Muscle of leg (tissue), 16 donors: ENCODE measurements at places on chromosomes 1 and 21.

DNA sequence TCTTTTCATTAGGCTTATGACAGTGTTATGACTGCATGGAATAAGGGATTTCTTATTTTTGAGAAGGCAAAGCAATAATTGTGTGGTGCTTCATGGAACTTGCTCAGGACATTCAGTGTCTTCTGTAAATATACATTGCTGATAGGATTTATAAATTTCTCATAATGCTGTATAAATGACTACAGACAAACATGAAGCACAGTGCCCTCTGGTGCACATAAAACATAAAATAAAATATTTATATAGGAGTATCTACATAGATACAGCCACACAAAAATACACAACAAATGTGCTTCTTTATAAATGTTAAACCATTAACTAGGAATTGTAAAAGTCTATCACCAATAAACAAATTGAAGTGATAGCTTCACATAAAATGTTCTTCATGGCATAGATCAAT, 24.1 kb downstream of the BRINP3 start:
- peak; percentile 20 for DNase-seq

DNA sequence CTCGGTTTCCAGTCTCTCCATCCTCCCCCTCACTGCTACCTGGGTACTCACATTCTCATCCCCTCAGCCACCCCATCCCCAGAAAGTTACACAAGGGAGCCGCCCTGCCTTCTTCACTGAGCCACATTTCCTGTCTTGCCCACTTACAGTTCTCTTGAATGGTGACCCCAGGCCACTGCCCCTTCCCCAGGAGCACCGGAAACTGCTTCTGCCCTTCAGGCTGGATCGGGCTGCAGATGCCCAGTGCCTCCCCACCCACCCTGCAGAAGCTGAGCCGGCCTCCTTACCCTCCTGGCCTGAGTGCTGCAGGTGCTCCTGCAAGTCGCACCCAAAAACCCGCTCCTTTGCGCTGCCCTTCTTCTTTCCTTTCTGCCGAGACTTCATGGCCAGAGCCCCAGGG, 450 bp downstream of the ARHGAP30 start:
- no peak for DNase-seq

GRCh38 chr1:163104385-163105099, 35.4 kb downstream of the RGS4 start:
- DNase-seq: no peak

- DNase-seq: no peak
These were observed 18.4 kb upstream of the EVI5 start for GRCh38 chr1:92803140-92803887.

- DNase-seq: peak; percentile 26
These were observed 20.4 kb upstream of the SUMO3 start for GRCh38 chr21:44838039-44838895.

DNA sequence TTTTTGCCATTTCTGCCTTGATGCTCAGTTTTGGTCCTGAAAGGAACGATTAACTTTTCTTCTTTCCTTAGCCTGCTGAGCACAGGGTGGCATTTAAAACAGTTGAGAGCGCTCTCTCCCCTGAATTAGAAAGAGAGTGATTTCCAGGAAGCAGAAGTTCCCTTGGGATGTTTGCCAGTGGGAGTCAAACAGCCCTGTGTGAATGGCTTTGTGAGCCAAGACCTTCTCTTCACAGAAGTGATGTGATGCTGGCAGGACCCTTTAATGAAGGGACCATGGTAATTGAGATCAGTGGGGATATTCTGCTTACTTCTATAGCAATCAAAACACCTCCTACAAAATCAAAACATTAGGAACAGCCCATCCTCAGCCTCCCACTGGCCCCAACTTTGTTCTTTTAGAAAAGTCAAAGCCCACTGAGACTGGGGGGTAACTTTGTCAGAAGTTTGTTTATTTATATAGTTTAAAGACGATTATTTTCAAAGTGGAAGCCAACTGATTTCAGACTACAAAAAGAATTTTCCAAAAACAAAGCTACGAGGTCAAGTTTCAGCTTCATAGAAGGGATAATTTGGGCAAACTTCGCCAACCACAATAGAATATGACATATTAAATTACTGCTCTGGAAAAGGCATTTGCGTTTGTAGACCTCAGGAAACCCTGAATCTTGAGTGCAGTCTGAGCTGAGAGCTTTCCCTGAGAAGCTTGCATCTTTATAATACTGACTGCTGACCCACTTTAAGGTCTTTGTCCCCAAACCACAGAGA, 122.7 kb downstream of the GABPA start:
- DNase-seq: no peak

DNA sequence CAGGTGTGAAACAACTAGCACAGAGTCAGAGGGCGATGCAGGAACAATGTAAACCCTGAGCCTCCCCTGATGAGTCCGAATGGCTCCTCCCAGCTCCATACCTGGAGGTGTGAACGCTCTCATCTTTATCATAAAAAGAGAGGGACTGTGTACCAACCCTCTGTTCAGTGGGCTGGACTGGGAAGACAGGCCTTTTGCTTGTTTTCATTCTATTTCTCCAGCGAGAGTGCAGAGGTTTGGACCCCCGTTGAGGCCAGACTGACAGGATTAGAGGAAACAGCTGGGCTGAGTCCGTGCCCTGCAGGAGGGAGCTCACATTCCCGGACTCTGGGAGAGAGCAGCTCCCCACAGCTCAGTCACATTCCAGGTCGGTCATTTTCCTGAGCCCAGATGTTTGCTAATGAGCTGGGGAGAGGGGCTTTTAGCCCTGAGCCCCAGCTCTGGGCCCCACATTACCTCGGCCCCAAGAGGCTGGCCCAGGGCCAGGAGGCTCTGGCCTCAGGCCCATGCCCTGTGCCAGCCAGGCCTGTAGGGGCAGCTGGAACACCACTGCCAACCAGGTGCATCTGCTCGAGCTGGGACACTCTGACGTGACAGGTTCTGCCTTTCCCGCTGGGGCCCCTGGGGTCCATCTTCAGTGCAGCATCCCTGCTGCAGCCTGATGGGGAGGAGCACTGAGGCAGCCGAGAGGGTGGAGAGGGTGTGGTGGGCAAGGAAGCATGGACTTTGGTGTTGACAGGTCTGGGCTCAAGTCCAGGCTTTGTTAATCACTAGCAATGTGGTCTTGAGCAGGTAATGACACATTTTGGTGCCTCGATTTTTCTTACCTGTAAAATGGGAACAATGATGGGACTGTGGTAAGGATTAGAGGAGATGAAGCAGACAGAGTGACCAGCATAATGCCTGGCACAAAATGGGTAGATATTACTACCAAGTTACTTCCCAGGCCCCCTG, 3.5 kb upstream of the NBL1 start:
- peak; percentile 54 for DNase-seq

GRCh38 chr1:121413821-121414220, 229.0 kb downstream of the SRGAP2C start:
- DNase-seq: peak; percentile 8

- DNase-seq: no peak
These were observed 32.5 kb upstream of the ASPM start for GRCh38 chr1:197178998-197179397.

DNA sequence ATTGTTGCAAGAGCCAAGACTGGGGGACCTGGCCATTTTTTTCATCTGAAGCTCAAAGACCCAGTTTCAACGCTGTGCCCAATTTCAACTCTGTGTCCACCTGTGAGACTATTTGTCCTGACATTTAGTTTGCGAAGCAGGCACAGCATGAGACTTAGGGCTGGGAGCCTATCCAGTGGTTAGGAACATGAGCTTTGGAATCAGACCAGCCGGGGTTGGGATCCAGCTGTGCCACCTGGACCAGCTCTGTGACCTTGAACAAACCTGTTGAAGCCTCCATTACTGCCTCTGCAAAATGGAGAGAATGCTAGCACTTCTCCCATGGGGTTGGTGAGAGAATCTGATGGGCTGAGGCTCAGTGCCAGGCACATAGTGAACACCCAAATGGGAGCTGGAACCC, 206.1 kb upstream of the TMEM51 start:
- no peak for DNase-seq

GRCh38 chr1:43653893-43654292, 3.9 kb downstream of the KDM4A start:
- no peak for DNase-seq

GRCh38 chr1:67988066-67988465, 62.4 kb downstream of the DIRAS3 start:
- DNase-seq: no peak

DNA sequence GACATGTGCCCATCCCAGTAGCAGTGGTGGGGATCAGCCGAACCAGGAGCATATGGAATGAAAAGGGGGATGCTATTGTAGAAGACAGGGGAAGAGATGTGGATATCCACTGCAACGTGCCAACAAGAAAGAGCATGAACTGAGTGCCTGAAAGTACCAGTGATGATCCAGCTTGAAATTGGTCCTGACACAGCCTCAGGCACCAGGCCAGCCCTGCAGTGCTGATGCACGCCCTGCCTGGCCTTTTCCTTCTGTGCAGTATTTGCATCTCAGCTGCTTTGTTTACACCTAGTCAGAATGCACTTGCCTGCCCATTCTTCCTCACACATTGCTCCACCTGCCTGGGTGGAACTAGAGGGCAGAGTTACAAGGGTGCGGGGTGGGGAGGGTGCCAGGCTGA, 50.3 kb upstream of the ARTN start:
- no peak for DNase-seq

DNA sequence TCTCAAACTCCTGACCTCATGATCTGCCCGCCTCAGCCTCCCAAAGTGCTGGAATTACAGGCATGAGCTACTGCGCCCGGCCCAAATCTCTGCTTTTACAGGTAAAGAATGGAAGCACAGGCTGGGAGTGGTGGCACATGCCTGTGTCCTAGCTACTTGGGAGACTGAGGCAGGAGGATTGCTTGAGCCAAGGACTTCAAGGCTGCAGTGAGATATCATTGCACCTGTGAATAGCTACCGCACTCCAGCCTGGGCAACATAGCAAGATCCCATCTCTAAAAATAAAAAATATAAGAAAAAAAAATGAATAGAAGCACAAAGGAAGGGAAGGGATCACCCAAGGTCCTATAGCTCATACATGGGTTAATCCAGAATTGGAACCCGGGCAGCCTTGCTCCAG, 15.0 kb downstream of the ALPL start:
- DNase-seq: no peak

DNA sequence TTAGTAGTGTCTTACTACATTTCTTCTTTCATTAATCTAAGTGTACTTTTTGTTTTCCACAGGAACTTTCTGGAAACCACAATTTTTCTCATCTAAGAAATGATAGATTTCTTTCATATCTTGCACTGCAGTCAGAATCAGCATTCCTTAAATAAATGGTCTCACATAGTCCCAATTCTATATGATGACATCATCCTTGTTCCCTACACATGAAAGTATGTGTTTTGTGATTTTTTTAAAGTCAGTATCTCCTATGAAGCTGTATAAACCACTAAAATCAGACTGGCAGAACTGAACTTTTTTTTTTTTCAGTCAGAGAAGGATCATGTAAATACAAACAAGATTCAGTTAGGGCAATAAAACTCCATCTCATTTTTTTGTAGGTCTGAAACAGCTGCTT, 742.6 kb upstream of the CXADR start:
- no peak for DNase-seq

DNA sequence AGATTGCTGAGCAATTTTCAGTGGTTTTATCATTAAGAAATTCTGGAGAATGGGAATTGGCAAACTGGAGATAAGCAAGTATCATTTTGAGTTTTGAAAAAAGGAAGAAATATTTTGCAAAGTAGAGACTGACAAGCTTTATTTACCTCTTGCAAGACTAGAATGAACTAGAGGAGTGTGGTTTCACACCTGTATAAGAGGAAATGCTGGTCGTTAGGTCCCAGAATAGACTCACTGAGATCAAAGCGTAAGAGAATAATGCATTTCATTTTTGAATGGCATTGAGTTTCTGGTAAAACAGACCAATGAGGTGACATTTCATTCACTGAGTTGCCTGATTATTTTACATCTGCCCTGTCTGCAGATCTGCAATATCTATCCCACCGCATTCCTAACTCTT, 308.1 kb downstream of the ADGRL2 start:
- no peak for DNase-seq

DNA sequence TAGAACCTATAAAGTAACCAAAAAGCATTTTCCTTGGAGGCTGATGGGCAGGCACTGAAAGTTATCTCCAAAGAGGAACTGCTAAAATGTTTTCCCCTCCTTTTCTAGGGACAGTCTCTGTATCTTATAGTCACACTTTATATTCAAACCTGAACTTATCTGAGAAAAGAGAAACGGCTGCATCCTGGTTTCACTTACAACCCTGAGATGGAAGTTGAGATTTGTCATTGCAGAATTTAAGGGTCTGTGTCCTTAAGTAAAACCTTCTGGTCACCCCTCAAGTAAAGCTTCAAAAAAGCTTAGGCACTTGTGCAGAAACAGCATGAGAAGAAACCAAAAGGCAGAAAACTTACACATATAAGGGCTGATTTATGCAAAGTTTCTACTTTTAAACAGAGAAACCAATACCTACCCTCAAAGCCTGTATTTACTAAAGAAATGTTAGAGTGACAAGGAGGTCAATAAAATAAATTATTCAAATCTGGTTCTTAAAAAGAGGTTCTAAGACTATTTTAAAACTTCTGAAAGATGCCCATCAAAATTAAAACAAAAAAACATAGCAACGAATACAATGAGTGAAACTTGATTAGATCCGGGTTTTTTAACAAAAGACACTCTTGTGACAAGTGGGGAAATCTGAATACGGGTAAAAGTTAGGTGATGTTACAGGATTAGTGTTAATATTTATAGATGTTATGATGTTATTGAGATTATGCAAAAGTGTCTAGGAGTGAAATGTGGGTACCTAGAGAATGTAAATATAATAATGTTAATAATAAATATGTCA, 9.9 kb downstream of the CD58 start:
- no peak for DNase-seq

GRCh38 chr1:46547481-46548383, 3.7 kb downstream of the KNCN start:
- peak; percentile 62 for DNase-seq

GRCh38 chr1:19877181-19877750, 4.9 kb upstream of the OTUD3 start:
- DNase-seq: no peak

DNA sequence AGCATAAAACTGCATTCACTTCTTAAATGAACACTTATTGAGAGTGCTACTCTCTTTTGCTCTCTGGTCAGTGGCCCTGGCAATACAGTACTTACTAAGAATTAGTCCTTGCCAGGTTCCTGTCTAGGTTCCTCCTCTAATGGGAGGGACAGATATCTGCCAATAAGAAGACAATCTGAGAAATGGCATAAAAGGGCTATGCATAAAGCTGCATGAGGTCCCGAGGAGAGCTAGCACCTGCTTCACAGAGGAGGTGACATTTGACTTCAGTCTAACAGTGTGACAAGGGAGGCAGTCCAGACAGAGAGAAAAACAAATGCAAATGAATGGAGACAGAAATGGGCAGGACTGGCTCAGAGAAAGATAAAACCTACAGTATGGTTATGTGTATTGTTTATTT, 357.1 kb upstream of the SGIP1 start:
- DNase-seq: no peak

DNA sequence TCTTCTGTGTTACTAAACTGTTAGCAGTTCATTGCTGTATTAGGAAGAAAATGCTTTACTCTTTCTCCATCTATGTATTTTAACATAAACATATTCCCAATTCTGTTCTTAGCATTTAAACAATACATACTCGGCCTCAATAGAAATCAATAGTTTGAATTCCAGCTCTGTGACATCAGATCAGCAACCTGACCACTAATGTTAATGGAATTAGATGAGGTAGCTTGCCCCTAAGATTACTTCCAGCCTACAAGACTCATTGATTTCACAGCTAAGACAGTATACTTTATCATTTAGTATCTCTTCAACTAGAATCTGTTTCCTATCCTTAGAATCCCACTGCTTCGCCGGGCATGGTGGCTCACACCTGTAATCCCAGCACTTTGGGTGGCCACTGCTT, 38.9 kb downstream of the EPRS1 start:
- DNase-seq: no peak
